ENCODE measurements at places on chromosomes 2 and 18.

DNA sequence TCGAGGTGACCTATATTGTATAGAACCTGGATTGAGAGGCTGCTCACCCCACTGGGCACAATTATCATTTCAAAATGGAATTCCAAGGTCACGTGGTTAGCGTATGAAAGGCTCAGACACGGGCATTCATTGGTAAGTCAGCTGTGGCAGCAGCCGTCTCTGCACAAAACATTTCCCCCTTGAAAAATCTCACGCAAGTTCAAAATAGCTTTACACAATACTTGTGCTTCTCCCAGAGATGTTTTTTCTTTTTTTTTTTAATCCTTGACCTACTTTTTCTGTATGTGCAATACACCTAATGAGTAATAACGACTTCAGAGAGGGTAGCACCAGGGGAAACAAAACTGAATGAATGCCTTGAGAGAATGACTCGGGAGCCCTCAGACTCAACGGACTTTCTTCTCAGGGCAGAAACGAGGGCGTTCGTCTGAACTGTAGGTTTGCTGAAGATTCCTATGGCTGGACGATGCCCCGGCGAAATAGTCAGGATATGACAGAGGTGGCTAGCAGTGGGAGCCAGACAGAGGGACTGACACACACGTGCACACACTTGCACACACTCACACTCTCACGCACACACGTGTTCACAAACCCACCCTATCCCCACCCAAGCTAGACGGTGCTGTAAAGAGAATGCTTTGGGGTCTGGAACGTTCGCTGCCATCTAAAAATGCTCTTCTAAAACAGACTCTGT, 77.8 kb downstream of the PDCL3 start:
- no peak for DNase-seq

DNA sequence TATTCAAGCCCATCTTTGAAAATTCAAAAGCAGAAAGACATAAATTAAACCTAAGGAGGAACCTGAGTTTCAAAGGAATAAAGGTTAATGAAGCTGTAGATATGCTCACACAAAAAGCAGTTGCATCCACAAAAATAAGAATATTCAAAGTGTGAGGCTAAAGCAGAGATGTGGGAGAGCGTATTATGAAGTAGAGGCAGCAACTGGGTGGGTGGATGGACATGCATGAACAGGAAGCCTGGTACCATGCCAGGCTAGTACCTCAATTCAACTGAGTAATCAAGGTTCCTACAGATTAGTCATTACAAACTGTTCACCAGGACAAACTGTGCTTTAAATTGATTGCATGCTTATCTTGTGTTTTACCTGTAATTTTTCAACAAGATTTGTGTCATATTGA, 330.0 kb upstream of the PKDCC start:
- DNase-seq: no peak

GRCh38 chr2:163187995-163188655, 349.6 kb upstream of the KCNH7 start:
- no peak for DNase-seq

DNA sequence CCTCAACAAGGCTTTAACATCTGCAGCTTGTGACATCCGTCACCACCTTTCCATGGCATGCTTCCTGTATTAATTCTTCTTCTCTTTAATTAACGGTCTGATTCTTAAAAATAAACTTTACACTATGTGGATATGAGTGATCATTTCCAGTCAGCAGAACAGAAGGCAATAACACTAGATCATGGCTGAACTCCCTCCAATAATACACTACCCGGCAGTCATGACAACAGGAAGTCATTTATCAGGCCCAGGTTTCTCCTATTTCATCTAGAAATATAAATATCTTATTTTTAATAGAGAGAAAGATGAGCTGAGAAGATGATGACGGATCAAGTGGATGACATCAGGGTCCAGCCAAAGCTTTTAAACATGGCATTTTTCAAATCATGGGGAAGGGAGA, 792.2 kb downstream of the SLC4A3 start:
- no peak for DNase-seq

GRCh38 chr2:38763228-38763627, 12.1 kb upstream of the SRSF7 start:
- no peak for DNase-seq

GRCh38 chr2:1664076-1664605, 80.2 kb downstream of the PXDN start:
- DNase-seq: no peak
